M059J (cell line): ENCODE measurements at places on chromosomes 11 and 22. TPM values are rescaled to one million over a fixed set of nuclear protein-coding genes. Genes with fewer than 3 reads are reported as not detected.

GRCh38 chr11:111441443-111441842, 62.4 kb upstream of the POU2AF1 start:
- DNase-seq = peak; percentile 85

DNA sequence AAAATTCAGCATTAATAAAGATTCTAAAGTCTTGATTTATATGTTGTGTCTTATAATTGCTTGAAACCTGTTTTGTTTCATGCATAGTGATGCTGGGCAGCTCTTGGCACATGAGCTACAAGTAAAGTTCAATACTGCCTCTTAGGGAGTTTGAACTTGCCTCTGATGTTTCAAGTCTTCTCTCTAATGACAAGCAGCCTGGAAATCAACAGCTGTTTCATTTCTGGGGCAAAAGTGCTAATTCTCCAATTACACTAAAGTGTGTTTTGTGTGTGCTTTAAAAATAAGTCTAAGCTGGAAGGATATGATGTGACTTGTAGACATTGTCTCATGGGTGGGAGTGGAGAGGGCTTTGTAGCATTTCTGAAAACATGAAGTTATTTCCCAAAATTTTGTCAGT, 23.7 kb upstream of the SESN3 start:
- no peak for DNase-seq

GRCh38 chr11:20289732-20290131, 73.8 kb upstream of the HTATIP2 start:
- DNase-seq = no peak

DNA sequence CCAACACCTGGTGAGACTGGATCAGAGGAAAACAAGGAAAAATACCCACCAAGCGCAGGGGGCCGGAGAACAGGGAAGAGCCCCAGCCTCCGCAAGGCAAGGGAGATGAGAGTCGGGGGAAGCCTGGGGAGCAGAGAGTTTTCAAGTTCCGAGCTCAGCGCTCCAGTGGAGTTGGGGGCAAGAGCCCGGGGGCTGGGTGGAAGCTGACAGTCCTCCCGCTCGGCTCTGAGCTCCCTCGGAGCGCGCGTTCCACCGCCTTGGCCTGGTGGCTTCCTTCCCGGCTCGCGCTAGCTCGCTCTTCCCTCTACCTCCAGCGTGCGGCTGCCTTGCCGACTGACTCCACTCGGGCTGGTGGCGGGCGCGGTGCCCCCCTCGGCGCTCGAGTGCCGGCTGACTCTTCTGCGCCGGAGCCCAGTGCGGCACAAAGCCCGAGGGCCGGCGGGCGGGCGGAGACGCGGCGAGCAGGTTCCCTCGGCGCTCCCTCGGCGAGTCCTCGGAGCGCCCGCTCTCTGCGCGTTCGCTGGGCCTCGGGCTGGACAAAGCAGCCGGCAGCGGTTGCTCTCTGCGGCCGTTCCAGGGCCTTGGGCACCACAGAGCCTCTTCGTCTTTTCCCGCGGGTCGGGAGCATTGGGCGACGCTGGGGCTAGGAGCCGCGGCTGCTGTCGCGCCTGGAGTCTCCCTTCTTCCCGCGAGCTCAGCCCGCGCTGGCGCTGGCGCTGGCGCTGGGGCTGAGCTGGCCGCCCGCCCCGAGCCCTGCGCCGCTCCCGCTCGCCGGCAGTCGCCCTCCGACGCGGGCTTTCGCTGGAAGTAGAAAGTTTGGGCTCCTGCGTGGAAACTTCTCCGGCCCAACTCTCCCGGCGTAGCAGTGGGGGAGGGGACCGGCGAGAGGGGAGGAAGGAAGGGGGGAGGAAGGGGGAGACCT, 1.0 kb downstream of the PAX6 start:
- peak; percentile 56 for DNase-seq

DNA sequence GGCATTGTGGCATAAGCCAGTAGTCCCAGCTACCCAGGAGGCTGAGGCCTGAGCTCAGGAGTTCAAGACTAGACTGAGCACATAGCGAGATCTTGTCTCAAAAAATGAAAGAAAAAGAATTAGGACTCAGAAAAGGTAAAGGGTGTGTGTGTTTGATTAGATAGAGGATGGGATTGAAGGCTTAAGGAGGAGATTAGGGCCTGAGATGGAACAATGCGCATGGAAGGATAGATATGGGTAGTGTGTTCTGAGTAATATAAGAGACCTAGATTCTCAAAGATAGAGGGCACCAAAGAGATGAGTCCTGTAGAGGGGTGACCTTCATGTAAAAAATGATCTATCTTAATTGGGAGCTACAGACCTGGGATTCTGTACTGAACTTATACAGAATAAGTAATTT, 17.3 kb upstream of the RAB30 start:
- DNase-seq = no peak

- no peak for DNase-seq
Measured at GRCh38 chr22:36986242-36986821, 32.9 kb downstream of the TST start.

DNA sequence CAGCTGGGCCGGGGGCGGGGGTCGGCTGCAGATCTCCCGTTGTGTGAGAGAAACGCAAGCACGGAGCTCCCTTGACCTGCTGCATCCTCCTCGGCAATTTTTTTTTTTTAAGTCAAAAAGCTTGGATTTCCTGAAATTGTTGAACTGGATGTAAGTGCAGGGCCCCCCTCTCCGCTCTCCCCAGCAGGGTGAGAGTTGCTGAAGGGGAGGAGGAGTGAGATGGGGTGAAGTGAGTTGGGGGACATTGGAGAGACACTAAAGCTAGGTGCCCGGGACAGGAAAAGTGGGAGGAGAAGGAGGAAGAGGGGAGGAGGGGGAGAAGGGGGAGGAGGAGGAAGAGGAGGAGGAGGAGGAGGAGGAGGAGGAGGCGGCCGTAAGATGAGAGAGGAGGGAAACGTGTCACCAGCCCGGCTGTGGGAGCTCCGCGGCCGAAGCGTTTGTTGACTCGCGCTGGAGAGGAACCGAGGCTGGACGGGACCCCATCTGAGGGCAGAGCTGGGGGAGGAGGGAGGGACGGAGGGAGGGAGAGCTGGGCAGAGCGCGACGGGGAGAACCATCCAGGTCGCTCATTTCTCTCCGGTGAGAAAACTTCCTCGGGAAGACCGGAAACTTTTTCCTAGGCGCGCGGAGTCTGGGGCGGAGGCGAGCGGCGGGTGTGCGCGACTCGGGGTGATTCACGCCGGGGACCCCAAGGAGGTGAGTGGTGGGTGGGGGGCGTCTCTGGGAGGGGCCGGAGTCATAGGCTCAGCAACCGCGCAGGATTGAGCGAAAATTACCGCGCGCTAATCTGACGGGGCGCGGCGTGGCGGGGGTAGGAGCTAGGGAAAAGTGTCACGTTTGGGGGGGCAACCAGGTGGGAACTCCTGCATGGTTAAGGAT, 80.2 kb downstream of the PRR5L start:
- peak; percentile 69 for DNase-seq

GRCh38 chr11:46348566-46349401, 1.5 kb downstream of the DGKZ start:
- DNase-seq = no peak

DNA sequence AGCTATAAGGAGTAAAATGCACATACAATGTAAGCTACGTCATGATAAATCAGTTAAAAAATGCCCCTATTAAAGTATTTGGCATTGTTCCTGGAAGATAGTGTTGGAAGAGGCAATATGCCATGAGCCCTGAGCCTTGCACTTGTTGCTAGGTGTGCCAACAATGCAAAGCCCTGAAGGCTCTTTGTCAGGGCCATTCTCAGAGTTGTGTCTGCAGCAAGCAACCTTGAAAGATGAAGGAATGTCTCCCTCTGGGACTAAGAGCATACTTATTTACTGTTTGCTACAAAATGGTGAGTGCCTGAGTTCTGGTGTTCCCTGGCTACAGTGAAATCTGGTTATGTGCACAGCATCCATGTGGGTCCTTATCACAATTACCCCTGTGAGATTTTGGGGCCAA, 322.3 kb upstream of the FAT3 start:
- peak; percentile 33 for DNase-seq

GRCh38 chr11:914747-915501, 4.3 kb upstream of the CHID1 start:
- DNase-seq = no peak

GRCh38 chr22:23695571-23696325, 4.9 kb downstream of the RGL4 start:
- no peak for DNase-seq

- no peak for DNase-seq
Measured at GRCh38 chr22:26570864-26571525, 18.9 kb downstream of the TPST2 start.

- DNase-seq = no peak
Measured at GRCh38 chr22:31926024-31926423, 18.3 kb upstream of the YWHAH start.

- no peak for DNase-seq
Measured at GRCh38 chr11:111370902-111371578, 8.0 kb downstream of the POU2AF1 start.

GRCh38 chr11:33479231-33479630, 221.4 kb downstream of the C11orf91 start:
- no peak for DNase-seq

NPAS4 gene
- not detected in 2 replicates for total RNA-seq

SAA4 gene
- total RNA-seq = not detected in 2 replicates

RAB3IL1 gene
- total RNA-seq = 0.12 and 1.4 TPM in 2 replicates

SPTBN2 gene
- total RNA-seq = 2.1 and 11.4 TPM in 2 replicates

RTN3 gene
- total RNA-seq = 142 and 175 TPM in 2 replicates

CD82 gene
- total RNA-seq = 41.6 and 50.0 TPM in 2 replicates
